ENCODE measurements at places on chromosomes 2 and 18.

GRCh38 chr2:227780981-227781615 is 32.5 kb upstream of the CCL20 start:
- no peak for DNase-seq

GRCh38 chr2:149556452-149556851 is 31.1 kb downstream of the MMADHC start:
- DNase-seq = no peak

DNA sequence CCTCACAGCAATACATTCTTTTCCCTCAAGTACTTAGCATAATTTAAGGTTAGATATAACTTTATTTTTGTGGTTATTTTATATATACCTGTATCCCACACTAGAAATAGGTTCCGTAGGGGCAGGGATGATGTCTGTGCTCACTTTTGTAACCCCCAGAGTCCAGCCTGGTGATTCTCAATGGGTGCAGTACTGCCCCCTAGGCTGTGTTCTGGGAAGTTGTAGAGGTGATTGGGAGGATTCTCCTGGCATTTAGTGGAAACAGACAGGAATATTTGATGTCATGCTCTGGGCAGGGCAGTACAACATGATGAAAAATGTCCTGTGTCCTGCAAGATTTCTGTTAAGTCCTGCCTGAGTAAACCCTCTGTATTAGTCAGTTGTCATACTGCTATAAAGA is 333.3 kb downstream of the PLCL1 start:
- no peak for DNase-seq

- DNase-seq = no peak
These were observed 18.5 kb downstream of the ROCK1 start for GRCh38 chr18:21093133-21093532.

- no peak for DNase-seq
These were observed 23.2 kb downstream of the ABCB11 start for GRCh38 chr2:169007941-169008340.

- DNase-seq = no peak
These were observed 1.0 kb downstream of the DARS1 start for GRCh38 chr2:135984199-135985017.

GRCh38 chr2:33579227-33579626 is 19.9 kb downstream of the FAM98A start:
- no peak for DNase-seq

- DNase-seq = no peak
These were observed 14.2 kb upstream of the RAB27B start for GRCh38 chr18:54813977-54814565.

- DNase-seq = no peak
These were observed 36.9 kb downstream of the HJURP start for GRCh38 chr2:233817361-233817911.

- no peak for DNase-seq
These were observed 120.1 kb downstream of the ACTR3 start for GRCh38 chr2:114010001-114010400.
